ENCODE measurements at places on chromosomes 7 and 10. TPM values are rescaled to one million over a fixed set of nuclear protein-coding genes. Genes with fewer than 3 reads are reported as not detected.
A peak's percentile ranks its signal among the peaks of the same experiment; 100 is the strongest.

GRCh38 chr10:52249850-52250395, 64.2 kb upstream of the DKK1 start:
- no peaks in the 10 kb centered on the region for H3K27me3 ChIP-seq
- no peak for DNase-seq
- H3K27ac ChIP-seq: no peak overlapping the region
- no peak overlapping the region for H3K4me3 ChIP-seq

DNA sequence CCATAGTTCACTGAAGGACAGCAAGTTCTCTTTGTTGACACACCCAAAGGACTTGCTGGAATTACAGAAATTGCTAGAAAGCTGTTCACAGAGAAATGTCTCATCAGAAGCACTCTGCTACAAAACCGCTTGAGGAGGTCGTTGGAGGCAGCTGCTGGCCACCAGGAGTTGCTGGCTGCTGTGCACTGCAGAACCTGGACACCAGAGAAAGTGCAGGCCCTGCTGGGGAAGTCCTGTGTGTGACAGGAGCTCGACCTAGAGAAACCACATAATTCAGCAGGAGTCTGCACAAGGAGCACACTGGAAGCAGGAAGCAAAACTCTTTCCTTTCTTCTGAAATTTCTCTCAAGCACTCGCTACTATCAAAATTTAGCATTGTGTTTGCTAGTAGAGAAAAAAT, 461.5 kb upstream of the GHITM start:
- H3K36me3 ChIP-seq: no peaks in the 10 kb centered on the region
- no peak for DNase-seq
- H3K4me1 ChIP-seq: peaks cover 8% of the 10 kb centered on the region

GRCh38 chr7:157769526-157770215, 432.9 kb downstream of the DNAJB6 start:
- H3K4me1 ChIP-seq: no peaks in the 10 kb centered on the region
- H3K27me3 ChIP-seq: peaks cover 2% of the 10 kb centered on the region
- no peak overlapping the region for H3K27ac ChIP-seq
- no peaks in the 10 kb centered on the region for H3K36me3 ChIP-seq
- DNase-seq: no peak

DNA sequence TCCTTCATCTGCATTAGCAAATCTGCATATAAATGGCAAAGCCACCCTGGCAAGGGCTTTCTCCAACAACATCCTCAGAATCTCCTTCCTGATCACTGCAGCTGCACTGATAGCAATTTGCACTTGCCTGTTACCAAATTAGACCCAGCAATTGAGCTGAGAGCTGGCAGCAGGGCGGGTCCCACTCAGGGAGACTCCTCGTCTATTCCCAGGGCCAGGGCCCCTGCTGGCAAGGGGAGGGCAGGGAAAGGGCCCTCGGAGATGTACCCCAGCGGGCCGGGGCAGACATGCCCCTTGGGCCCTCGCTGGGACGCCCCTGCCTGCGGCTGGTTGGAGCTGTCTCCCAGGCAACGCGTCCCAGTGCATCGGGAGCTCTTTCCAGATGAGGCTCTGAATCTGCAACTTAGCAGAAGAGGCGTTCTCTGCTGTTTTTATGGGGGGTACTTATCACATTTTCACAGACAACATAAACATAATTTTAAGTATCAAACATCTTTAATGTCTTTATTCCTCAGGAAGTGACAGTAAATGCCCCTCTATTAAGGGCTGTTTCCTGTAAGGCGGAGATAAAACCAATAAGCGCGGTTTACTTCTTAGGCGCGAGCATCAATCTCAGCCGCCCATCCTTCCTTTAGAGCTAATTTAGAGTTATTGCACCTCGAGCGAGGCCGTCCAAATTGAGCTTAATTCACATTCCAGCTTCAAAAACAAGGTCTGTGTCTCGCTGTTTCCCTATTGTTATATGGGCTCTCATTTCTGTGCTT, 249.0 kb upstream of the PPP2R2D start:
- no peaks in the 10 kb centered on the region for H3K27me3 ChIP-seq
- H3K27ac ChIP-seq: no peak overlapping the region
- H3K4me1 ChIP-seq: no peaks in the 10 kb centered on the region
- H3K4me3 ChIP-seq: no peak overlapping the region

DNA sequence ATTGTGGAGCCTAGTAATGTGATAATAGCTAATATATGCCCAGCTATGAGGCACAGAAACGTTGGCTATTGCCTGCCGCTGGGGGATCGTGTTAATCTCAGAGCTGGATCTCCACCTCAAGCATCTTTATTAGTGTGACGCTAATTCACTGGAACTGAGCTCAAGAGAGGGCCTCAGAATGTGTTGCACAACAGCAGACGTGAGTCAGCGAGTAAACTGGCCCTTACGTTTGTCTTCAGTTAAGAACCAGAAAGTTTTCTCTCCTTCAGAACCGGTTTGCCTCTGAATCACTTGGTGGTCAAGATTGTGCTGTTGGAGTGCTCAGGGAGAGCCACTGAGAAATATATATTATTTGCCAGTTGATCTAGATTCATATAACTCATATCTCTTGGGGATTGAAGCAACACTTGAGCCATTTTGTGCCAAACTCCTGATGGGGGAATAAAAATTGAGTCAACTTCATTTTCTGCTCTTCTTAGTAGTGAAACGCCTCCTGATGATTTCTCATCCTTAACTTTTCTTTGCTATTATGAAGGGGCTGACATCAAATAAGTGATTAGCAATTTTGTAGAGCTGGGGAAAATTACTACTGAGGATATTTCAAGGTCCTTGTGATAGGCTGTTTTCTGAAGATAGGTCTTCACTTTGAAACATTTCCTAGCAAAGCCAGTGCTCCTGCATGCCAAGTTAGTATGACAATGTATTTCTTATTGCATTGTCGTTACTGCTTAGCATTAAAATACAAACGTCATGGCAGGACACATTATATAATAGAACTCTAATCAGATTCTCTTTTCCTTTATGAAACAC, 22.3 kb downstream of the BZW2 start:
- peak overlapping the region; percentile 83 for H3K27ac ChIP-seq
- no peaks in the 10 kb centered on the region for H3K27me3 ChIP-seq
- no peak for DNase-seq
- peaks cover 38% of the 10 kb centered on the region for H3K4me1 ChIP-seq
- no peak overlapping the region for H3K4me3 ChIP-seq

DNA sequence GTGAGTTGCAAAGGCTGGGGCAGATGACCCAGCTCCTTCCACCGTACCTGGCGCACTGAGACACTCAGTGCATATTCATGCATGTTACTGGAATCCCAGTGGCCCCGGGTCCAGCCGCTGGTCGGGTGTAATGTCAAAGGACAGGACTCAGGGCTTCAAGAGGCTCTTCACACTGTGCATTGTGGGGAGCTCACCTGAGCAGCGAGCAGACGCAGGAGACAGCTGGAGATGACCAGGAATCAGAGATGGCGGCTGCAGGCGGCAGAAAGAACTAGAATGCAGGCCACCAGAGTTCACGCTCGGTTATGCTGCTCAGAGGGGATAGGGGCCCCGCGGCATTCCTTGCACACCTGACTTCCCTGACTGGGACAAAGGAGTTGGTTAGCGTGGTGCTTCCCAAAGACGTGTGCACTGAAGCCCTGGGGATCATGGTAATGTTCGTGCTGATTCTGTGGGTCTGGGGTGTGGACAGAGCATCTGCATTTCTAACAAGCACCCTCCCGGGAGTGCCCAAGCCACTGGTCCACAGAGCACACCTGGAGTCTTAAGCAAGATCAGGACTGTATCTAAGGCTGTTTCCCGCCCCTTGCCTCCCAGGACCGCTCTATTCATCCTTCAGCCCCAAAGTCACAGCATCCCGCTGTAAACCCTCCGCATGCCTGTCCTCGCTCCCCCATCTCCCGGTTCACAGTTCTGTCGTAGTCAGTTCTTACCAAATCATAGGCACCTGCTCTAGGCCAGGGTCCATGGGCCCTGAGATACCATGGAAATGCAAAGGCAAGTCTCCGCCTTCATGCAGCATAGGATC, 71.0 kb downstream of the MKI67 start:
- DNase-seq: no peak
- no peak overlapping the region for H3K4me3 ChIP-seq
- no peaks in the 10 kb centered on the region for H3K27me3 ChIP-seq
- H3K36me3 ChIP-seq: no peaks in the 10 kb centered on the region
- no peaks in the 10 kb centered on the region for H3K4me1 ChIP-seq

GRCh38 chr10:35641676-35642034, 441 bp downstream of the FZD8 start:
- no peaks in the 10 kb centered on the region for H3K36me3 ChIP-seq
- H3K4me3 ChIP-seq: peak overlapping the region; percentile 81
- peaks cover 41% of the 10 kb centered on the region for H3K4me1 ChIP-seq
- no peaks in the 10 kb centered on the region for H3K27me3 ChIP-seq
- no peak for DNase-seq

- H3K4me1 ChIP-seq: no peaks in the 10 kb centered on the region
- H3K4me3 ChIP-seq: no peak overlapping the region
- DNase-seq: no peak
- H3K36me3 ChIP-seq: no peaks in the 10 kb centered on the region
- no peak overlapping the region for H3K27ac ChIP-seq
- no peaks in the 10 kb centered on the region for H3K27me3 ChIP-seq
These were observed 86.0 kb downstream of the SEMA3E start for GRCh38 chr7:83562960-83563359.

DNA sequence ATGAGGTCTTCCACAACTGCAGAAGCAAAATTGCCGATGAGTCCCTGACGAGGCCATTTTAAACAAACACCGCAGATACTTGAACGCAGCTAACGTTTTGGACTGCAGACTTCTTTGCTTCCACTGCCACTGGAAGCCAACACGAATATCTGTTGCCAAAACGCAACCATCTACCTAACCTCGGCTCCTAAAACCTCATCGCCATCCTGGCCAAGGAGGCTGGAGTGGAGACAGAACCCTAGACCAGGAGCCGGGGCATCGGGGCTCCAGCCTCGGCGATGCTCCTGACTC, 493 bp downstream of the WDR91 start:
- DNase-seq: no peak
- peak overlapping the region; percentile 94 for H3K27ac ChIP-seq
- H3K27me3 ChIP-seq: no peaks in the 10 kb centered on the region

- no peak for DNase-seq
- peaks cover 12% of the 10 kb centered on the region for H3K4me1 ChIP-seq
- peaks cover 38% of the 10 kb centered on the region for H3K27me3 ChIP-seq
- H3K36me3 ChIP-seq: no peaks in the 10 kb centered on the region
- no peak overlapping the region for H3K27ac ChIP-seq
- no peak overlapping the region for H3K4me3 ChIP-seq
These were observed 22.6 kb downstream of the TMEM254 start for GRCh38 chr10:80100861-80101695.

DNA sequence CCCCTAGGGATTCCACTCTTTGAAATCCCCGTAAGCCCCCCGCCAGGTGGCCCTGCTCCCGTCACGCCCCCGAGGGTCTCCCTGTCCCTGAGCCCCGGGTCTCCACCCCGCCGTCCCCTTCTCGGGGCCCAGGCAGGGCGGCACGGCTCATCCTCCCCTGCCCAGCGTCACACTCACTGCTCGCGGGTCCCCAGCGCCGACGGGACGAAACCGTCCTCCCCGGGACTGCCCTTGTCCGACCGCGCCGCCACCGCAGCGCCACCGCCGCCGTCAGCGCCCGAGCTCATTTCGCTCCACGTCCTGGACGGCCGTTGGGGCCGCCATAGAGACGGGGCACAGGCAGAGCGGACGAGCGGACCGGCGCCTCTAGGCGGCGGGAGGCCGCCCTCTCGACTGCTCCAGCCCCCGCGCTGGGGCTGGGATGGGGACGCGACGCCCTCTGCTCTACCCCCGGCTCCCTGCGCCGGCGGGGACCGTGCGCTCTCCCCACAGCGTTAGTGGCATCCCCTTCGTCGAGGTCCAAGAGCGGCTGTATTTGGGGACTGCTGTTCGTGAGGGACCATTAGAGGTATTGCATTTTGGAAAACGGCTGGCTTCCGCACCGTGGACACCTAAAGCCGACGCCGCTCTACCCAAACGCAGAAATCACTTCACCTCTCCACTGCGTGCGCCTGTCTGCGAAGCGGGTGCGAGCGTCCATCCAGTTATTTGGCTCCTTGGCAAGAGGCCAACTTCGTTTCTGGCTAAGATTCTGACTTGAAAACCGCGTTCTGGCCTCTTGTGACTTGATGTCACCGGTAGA, at the start of gene EEF1AKMT2:
EEF1AKMT2 (minus strand) TSS at position 341 of the 802 bp plus-strand sequence; CDS start at position 287, 54 bp downstream.
- DNase-seq: peak; percentile 92
- peak within 1 kb of the TSS; percentile 95 for H3K4me3 ChIP-seq
- H3K27me3 ChIP-seq: no peaks in the 10 kb centered on the region
- H3K4me1 ChIP-seq: peaks cover 19% of the 10 kb centered on the region
- peaks cover 3% of the 10 kb centered on the region for H3K36me3 ChIP-seq
- peak within 1 kb of the TSS; percentile 95 for H3K27ac ChIP-seq

DNA sequence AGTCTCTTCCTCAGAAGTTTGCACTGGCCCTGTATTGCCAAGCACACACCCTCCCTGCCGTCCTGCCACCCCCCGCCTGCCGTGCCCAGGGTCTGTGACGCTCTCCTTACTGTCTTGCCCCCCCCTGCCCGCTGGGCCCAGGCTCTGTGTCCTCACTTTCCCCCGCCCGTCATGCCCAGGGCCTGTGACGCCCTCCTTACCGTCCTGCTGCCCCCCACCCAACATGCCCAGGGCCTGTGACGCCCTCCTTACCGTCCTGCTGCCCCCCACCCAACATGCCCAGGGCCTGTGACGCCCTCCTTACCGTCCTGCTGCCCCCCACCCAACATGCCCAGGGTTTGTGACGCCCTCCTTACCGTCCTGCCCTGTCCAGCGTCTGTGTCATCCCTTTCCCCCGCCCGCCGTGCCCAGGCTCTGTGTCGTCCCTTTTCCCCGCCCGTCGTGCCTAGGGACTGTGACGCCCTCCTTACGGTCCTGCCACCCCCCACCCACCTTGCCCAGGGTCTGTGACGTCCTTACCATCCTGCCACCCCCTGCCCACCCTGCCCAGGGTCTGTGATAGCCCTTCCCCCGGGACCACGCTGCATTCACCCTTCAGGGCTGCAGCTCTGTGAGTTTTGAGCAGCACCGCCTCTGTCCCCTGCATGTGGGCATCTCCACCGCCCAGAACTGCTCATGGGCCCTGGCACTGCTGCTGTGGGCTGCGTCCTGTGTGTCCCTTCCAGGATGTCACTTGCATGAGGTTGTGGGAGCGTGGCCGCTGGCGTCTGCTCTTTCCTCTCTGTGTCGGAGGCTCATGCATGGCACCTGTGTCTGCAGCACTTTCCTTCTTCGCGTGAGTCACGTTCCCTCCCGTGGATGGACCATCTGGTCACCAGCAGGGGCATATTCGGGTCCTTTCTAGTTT, 19.3 kb upstream of the PRKAR1B start:
- no peak overlapping the region for H3K27ac ChIP-seq
- H3K36me3 ChIP-seq: peaks cover 9% of the 10 kb centered on the region
- no peaks in the 10 kb centered on the region for H3K27me3 ChIP-seq
- DNase-seq: no peak

Gene AKR1C4
- not detected for total RNA-seq
